NCI-H146 (cell line): ENCODE measurements at places on chromosomes 2 and 18.
A peak's percentile ranks its signal among the peaks of the same experiment; 100 is the strongest.

DNA sequence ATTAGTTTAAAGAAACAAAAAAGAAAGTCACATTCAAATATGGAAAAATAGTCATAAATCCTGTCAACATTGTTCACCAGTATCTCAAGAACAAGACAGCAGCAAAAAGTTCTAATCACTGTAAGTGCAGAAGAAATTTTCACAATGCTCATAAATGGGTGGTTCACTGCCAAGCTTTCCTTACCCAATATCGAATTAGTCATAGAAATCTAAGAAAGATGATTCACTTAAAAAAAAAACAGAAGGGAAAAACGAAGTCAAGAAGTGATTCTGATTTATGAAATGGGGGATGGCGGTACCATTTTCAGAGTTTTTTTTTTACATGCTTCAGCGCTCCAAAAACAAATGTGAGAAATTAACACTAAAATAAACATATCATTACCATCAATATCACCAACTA is 156.7 kb downstream of the EXOC6B start:
- no peak for DNase-seq

GRCh38 chr2:112805542-112805941 is 21.2 kb upstream of the IL1A start:
- DNase-seq, result no peak

DNA sequence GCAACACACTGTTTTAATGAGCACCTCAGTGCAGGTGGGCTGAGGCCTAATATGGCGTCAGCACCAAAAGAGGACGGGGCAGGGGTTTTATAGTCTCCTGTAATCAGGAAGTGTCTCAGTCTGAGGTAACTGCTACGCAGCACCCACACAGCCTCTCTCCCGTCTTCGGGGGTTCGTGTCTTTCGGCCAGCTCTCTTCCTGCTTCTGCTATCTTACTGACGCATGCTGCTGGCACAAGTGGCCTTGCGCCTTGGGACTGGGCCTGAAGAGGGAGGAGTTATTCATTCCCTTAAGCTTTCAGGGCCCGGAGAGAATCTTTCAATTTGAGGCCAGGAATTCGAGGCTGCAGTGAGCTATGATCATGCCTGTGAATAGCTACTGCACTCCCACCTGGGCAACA is 14.5 kb upstream of the PAPOLG start:
- DNase-seq, result no peak

GRCh38 chr2:180733330-180733729 is 247.1 kb upstream of the UBE2E3 start:
- DNase-seq, result no peak

DNA sequence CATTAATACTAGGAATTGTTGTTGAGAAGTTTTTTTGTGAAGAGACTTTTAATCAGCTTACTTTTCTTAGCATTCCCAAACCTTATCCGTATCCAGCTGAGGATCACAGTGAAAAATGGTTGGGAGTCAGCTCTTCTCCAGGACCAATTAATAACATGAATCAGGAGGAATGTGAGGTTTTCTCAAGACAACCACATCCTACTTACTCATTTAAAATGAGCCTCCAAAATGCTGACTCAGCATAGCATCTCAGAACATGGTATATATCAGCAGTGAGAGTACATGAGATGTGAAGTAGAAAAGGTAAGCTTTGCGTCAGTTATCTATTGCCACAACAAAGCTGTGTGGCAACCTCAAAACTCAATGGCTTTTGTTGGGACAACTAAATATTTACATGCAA is 140.3 kb downstream of the NRP2 start:
- no peak for DNase-seq

- DNase-seq, result peak; percentile 44
Observed at GRCh38 chr2:20198001-20198400, 26.9 kb downstream of the SDC1 start.
